ENCODE measurements at places on chromosomes 7 and 10.

GRCh38 chr7:132573251-132573955 is 2.9 kb downstream of the PLXNA4 start:
- no peaks in the 10 kb centered on the region for H3K4me1 ChIP-seq
- no peak overlapping the region for H3K27ac ChIP-seq
- no peak overlapping the region for H3K4me3 ChIP-seq
- H3K36me3 ChIP-seq = no peaks in the 10 kb centered on the region

- H3K4me3 ChIP-seq = no peak overlapping the region
- no peaks in the 10 kb centered on the region for H3K36me3 ChIP-seq
- no peak for DNase-seq
- no peak overlapping the region for H3K27ac ChIP-seq
Observed at GRCh38 chr10:98646998-98647917, 200.5 kb upstream of the HPS1 start.

- DNase-seq = no peak
- H3K36me3 ChIP-seq = peaks cover 49% of the 10 kb centered on the region
- no peaks in the 10 kb centered on the region for H3K27me3 ChIP-seq
Observed at GRCh38 chr10:32054094-32054493, 2.1 kb downstream of the KIF5B start.

DNA sequence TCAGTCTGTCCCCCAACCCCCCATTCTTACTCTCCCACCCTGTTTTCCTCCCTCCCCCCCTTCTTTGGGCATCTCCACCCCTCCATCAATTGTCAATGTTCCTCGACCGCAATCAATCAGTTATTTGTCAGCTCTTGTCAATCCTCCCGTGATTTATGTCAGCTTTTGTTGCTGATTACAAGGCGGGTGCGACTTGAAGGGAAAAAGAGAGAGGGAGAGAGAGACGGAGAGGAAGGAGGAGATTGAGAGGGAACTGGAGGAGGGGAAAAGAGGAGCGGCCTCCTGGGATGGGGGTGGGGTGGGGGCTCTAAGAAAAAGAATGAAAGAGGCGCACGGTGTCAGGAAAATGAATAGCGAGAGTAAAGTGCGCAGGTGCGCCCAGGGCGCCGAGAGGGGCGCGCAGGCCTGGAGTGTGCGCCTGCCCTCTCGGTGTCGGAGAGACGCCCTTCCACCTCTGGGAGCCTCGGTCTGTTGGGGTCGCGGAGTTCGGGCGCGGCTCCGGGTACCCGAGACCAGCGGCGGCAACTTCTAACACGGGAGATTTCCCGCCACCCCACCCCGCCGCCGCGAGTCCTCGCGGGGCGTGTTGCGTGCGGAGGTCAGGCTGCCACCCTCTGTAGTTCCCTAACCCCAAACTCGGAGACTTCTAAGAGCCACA is 1.1 kb upstream of the ZNF503 start:
- H3K4me1 ChIP-seq = peaks cover 17% of the 10 kb centered on the region
- peak overlapping the region; percentile 95 for H3K4me3 ChIP-seq
- peaks cover 79% of the 10 kb centered on the region for H3K36me3 ChIP-seq
- peak overlapping the region; percentile 72 for H3K27ac ChIP-seq
- H3K27me3 ChIP-seq = no peaks in the 10 kb centered on the region

GRCh38 chr7:118845791-118846190 is 621.3 kb downstream of the ANKRD7 start:
- H3K4me1 ChIP-seq = no peaks in the 10 kb centered on the region
- no peak for DNase-seq
- H3K27ac ChIP-seq = no peak overlapping the region
- no peaks in the 10 kb centered on the region for H3K27me3 ChIP-seq
- H3K36me3 ChIP-seq = no peaks in the 10 kb centered on the region

GRCh38 chr7:151349507-151349853 is 7.9 kb downstream of the NUB1 start:
- H3K4me3 ChIP-seq = peak overlapping the region; percentile 69
- DNase-seq = peak; percentile 6
- H3K36me3 ChIP-seq = peaks cover 29% of the 10 kb centered on the region
- H3K4me1 ChIP-seq = peaks cover 27% of the 10 kb centered on the region
- peak overlapping the region; percentile 83 for H3K27ac ChIP-seq

DNA sequence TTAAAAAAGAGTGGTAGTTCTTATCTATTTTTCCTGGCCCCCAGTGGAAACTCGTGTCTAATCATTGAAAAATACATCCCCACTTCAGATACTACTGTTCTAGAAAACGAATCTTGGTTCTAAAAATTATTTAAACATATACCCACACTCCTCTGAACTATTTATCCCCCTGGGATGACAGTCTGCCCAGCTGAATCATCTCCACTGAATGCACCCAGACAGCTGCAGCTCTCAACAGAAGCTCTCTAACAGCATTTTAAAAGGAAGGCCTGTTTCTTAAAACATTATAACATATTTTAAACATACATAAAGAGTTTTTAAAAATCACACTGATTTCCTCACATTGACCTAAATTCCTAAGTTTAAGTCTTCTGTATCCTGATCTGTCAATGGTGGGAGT is 544.6 kb upstream of the PHF14 start:
- no peak for DNase-seq
- H3K4me3 ChIP-seq = no peak overlapping the region
- H3K27ac ChIP-seq = no peak overlapping the region
- H3K36me3 ChIP-seq = no peaks in the 10 kb centered on the region
- no peaks in the 10 kb centered on the region for H3K4me1 ChIP-seq
- H3K27me3 ChIP-seq = no peaks in the 10 kb centered on the region

DNA sequence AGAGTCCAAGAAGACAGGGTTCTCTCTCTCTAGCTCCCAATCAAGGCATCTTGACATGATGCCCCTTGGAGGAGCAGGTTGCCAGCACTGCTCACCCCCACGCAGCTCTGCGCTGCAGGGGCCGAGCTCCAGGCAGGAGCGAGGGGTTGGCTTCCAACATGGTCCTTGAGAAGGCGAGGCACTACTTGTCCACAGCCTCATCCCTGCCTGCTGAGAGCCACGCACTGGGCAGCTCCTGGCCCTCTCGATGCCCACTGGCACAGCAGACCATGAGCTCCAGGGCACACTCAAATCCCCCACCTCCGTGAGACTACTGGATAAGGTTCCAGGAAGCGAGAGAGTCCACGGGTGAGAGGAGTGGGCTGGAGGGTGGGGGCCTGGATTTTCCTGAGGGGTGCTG is 31.1 kb downstream of the RAMP3 start:
- no peak overlapping the region for H3K27ac ChIP-seq
- H3K27me3 ChIP-seq = peaks cover 89% of the 10 kb centered on the region
- no peaks in the 10 kb centered on the region for H3K4me1 ChIP-seq
- no peaks in the 10 kb centered on the region for H3K36me3 ChIP-seq
- DNase-seq = no peak

- H3K27me3 ChIP-seq = no peaks in the 10 kb centered on the region
- H3K4me3 ChIP-seq = no peak overlapping the region
- H3K36me3 ChIP-seq = peaks cover 7% of the 10 kb centered on the region
- DNase-seq = no peak
Observed at GRCh38 chr7:6074612-6075380, 43.6 kb downstream of the ANKRD61 start.

- DNase-seq = no peak
- H3K4me3 ChIP-seq = no peak overlapping the region
- no peaks in the 10 kb centered on the region for H3K36me3 ChIP-seq
- no peak overlapping the region for H3K27ac ChIP-seq
Observed at GRCh38 chr7:93530701-93531100, 43.8 kb downstream of the CALCR start.

DNA sequence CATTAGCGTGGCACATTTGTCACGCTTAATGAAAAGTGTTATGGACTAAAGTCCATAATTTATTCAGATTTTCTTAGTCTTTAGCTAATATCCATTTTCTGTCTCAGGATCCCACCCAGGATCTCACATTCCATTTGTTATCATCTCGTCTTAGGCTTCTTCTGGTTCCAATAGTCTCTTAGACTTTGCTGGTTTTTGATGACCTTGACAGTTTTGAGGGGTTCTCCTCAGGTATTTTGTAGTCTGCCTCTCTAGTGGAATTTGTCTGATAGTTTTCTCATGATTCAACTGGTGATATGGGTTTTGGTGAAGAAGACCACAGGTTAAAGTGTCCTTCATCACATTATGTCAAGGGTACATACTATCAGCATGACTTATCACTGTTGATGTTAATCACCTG is 66.0 kb upstream of the GPR26 start:
- H3K36me3 ChIP-seq = no peaks in the 10 kb centered on the region
- no peaks in the 10 kb centered on the region for H3K4me1 ChIP-seq
- H3K4me3 ChIP-seq = no peak overlapping the region

DNA sequence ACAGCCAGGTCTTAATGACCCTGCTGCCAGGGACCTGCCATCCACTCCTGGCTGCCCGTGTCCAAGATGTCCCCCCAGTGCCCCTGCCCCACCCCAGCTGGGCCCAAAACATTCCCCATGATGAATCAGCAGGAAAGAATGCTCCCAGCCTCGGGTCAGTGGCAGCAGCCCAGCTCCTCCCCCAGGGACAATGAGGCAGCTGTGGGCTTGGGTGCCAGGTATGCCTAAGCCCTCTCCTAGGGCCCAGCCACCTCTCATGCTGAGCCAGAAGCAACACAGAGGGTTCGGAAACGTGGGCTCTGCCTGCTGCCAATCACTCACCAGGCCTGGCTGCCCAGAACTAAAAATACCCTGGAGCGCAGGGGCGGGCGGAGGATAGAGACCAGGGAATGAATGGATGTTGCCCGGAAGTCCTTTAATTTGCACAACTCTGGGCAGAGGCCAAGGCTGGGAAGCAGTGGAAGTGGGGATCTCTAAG is 1.5 kb upstream of the LOXL4 start:
- H3K36me3 ChIP-seq = peaks cover 20% of the 10 kb centered on the region
- peak overlapping the region; percentile 85 for H3K27ac ChIP-seq
- peak overlapping the region; percentile 68 for H3K4me3 ChIP-seq
- H3K4me1 ChIP-seq = peaks cover 60% of the 10 kb centered on the region
- no peaks in the 10 kb centered on the region for H3K27me3 ChIP-seq

- H3K4me3 ChIP-seq = no peak overlapping the region
- no peaks in the 10 kb centered on the region for H3K27me3 ChIP-seq
- H3K36me3 ChIP-seq = no peaks in the 10 kb centered on the region
- H3K4me1 ChIP-seq = peaks cover 18% of the 10 kb centered on the region
- DNase-seq = peak; percentile 38
- H3K27ac ChIP-seq = no peak overlapping the region
Observed at GRCh38 chr10:84825330-84825729, 496.9 kb downstream of the CCSER2 start.

- DNase-seq = no peak
- H3K27me3 ChIP-seq = no peaks in the 10 kb centered on the region
- no peaks in the 10 kb centered on the region for H3K4me1 ChIP-seq
- no peak overlapping the region for H3K27ac ChIP-seq
- H3K36me3 ChIP-seq = no peaks in the 10 kb centered on the region
- no peak overlapping the region for H3K4me3 ChIP-seq
Observed at GRCh38 chr10:129863201-129863663, 100.8 kb downstream of the EBF3 start.

DNA sequence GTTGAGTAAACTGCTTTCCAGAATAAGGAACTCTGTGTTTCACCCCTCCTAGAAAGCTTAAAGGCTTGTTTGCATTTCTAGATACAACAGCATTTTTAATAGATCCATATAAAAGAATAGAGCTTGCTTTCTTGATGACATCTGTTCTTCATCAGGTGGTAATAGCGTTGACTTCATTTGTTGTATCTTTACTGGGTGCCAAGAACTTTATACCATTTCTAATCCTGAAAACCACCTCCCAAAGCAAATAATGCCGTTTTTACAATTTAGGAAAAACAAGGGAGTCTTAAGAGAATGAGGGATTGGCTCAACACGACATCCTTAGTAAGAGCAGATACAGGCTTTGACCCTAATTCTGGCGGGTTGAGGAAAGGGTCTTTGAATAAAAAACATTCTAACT is 993.4 kb downstream of the TYW1 start:
- no peaks in the 10 kb centered on the region for H3K27me3 ChIP-seq
- H3K4me1 ChIP-seq = no peaks in the 10 kb centered on the region
- no peak overlapping the region for H3K27ac ChIP-seq

DNA sequence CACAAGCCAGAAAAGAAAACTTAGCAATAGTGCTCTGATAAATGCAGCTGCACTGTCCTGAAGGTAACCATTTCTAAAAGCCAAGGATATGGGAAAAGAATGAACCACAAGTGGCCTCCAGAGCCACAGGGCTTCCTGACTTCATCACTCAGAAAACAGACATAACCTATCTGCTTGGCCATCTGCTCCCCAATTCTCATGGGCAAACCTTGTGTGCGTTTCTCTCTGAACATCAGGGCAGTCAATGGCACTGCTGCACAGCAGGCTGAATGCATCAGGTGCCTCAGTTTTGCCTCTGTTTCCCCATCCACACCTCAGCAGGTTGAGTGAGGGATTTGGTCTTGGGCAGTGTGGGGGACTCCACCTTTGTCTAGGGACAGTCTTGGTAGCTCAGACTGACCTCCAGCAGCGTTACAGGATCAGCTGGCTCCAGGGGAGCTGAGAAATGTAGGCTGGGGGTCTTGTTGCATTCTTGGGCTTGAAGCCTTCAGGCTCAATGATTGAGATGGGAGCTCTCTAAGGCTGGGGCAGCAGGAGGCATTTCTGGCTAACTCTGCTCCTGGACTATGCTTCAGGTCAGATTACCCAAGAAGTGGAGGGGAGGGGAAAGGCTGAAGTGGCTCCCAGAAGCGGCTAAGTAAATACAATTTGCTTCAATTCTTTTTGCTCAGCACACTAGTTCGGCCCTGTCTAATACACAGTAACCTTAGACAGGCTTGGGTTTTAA is 23.6 kb upstream of the PDLIM1 start:
- no peaks in the 10 kb centered on the region for H3K36me3 ChIP-seq
- H3K4me3 ChIP-seq = no peak overlapping the region
- no peak for DNase-seq
- no peak overlapping the region for H3K27ac ChIP-seq

GRCh38 chr10:66538371-66538770 is 387.5 kb upstream of the LRRTM3 start:
- no peaks in the 10 kb centered on the region for H3K4me1 ChIP-seq
- H3K27me3 ChIP-seq = no peaks in the 10 kb centered on the region
- no peaks in the 10 kb centered on the region for H3K36me3 ChIP-seq
- no peak for DNase-seq
- H3K4me3 ChIP-seq = no peak overlapping the region

DNA sequence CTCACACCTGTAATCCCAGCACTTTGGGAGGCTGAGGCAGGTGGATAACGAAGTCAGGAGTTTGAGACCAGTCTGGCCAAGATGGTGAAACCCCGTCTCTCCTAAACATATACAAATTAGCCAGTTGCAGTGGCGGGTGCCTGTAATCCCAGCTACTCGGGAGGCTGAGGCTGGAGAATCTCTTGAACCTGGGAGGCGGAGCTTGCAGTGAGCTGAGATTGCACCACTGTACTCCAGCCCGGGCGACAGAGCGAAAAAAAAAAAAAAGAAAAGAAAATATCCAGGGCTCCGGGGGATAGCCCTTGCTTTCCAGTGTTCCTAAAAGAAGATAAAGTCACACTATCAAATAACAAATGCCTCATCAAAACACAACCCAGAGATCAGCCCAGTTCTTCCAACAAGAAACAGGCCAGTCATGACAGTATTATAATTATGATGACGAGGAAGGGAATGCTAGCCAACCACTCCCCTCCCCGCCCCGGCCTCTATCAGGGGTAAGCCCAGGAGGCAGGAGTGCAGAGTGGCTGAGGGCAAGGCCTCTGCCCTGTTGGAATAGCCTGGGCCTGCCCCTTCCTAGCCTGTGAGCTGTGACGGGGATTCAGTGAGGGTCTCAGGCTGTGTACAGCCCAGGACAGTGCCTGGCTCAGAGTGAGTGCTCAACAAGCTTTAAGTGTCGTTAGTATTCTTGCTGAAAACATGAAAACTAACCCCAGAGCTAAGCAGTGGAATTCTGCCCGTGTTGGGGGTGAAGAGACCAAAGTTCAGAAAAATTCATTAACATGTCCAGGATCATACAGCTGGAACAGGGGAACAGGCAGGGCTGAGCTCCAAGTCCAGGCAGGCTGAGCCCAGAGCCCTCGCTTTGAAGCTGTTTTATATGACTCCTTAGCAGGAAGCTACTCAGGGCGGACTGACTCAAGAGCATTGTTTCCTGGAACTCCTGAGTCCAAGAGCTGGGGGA is 54.3 kb downstream of the FAM241B start:
- peaks cover 35% of the 10 kb centered on the region for H3K36me3 ChIP-seq
- peak; percentile 83 for DNase-seq
- H3K27me3 ChIP-seq = peaks cover 15% of the 10 kb centered on the region
